ENCODE measurements at places on chromosomes 2 and 18.

DNA sequence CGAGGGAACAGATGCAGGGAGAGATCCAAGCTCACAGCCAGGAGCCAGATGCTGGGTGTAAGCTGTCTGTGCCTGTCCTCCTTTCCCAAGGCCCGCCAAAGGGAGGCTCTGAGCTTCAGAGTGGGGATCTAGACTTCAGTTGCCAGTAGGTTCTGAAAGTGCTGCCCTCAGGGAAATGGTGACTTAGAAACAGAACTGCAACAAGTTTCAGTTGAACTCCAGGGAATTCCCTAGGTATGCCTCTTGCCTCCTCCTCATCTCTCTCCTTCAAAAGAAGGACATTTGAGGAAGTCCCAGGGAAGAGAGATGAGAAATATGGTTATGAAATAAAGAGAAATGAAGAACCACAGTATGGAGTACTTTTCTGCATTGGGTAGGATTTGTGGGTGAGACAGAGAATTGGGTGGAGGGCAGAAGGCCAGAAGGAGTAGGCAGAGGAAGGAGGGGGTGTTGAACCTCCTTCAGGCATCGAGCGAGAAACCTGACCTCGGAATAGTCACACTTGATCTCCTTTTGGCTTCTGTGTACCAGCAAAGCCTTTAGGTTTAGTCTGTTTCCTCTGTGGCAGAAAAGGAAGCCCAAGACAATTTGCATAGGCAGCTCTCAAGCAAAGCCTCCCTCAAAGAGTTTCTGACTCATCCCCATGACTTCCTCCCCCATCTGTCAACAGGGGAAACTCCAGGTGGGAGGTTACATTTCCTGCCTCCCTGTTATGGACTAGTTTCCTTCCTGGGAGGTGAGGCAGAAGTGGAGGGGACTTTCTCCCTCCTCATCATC is 45.7 kb downstream of the QPCT start:
- peak; percentile 32 for DNase-seq

DNA sequence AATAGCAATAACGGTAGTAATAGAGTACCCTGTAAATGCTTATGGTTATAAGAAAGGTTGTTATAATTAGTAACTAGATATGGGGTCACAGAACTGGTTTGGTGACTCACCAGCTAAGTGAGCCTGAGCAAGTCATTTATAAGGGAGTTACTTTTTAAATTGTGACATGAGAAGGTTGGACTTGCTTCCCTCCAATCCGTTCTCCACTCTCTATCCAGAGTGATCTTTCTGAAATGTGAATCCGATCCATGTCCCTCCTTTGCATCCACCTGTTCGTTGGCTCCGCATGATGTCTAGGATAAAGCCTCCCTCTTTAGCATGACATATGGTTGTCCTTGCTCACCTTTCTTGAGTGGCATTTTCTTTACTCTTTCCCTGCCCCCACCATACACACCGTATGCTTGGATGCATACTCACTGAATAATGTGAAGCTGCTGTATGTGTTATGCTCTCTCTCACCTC is 83.1 kb downstream of the CDC42EP3 start:
- DNase-seq, result no peak

DNA sequence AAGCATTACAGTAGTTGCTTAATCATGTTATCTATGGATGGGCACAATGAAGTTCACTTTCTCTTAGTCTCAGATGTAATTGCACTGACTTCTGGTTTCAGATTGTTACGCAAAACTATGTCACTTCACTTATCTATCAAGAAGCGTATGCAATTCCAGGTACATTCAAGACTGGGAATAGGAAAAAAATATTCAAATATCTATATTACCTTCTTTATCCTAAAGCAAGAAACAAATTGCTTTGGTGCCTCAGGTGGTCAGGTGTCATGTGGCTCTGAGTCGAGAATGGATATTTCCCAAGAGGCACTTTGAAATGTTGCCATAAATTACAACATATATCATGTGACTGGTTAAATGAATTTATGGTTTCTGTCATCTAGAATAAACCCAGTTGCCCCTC is 318.6 kb downstream of the SS18 start:
- DNase-seq, result no peak

DNA sequence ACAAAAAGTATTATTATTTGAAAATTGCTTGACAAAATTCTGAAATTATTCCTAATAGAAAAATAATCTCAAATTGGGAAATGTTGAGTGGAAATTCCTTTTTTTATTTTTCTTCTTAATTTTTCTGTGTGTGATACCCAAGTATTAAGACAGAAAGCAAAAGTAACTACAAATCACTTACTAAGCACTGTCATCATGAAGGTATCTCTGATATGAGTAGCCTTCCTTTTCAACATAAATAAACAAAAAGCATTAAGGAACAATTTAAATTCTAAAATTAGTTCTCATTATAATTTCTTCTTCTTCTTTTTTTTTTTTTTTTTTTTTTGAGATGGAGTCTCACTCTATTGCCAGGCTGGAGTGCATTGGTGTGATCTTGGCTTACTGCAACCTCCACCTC is 174.2 kb upstream of the RBMS1 start:
- DNase-seq, result no peak

- DNase-seq, result no peak
Measured at GRCh38 chr2:44974064-44974715, 32.7 kb downstream of the SIX3 start.

DNA sequence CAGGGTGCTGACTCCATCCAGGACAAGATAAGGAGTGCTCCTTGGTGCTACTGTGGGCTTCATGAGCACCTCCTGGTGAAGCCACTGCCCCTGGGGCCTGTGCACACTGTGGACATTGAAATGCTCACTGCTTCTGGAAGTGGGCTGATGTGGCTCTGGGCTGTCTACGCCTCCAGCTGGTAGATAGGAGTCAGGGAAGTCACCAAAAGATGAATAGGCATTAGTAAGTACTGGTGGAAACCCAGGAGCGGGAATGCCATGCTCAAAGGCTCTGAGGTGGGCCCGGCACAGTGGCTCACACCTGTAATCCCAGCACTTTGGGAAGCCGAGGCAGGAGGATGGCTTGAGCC is 79.2 kb upstream of the MSH2 start:
- DNase-seq, result no peak

- DNase-seq, result no peak
Measured at GRCh38 chr2:133344849-133345248, 223.4 kb downstream of the NCKAP5 start.

- DNase-seq, result no peak
Measured at GRCh38 chr2:24824966-24825882, 32.0 kb downstream of the CENPO start.

DNA sequence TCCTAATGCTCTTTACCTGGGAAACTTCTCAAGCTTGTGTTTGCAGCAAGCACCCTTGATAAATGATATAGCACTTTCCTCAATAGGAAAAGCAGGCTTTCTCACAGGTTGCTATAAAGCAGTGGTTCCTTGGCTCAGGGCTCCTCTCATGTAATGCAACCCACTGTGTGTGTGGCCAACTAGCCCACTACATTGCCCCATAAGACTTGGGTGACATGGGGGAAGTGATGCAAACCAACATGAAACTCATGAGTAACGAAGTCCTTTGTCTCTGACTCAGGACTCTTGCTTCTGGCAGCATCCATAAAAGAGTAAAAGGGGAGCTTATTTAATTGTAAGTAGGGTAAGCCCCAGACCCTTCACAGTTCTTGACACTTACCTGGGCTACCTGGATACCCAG is 106.9 kb downstream of the COL4A4 start:
- no peak for DNase-seq

DNA sequence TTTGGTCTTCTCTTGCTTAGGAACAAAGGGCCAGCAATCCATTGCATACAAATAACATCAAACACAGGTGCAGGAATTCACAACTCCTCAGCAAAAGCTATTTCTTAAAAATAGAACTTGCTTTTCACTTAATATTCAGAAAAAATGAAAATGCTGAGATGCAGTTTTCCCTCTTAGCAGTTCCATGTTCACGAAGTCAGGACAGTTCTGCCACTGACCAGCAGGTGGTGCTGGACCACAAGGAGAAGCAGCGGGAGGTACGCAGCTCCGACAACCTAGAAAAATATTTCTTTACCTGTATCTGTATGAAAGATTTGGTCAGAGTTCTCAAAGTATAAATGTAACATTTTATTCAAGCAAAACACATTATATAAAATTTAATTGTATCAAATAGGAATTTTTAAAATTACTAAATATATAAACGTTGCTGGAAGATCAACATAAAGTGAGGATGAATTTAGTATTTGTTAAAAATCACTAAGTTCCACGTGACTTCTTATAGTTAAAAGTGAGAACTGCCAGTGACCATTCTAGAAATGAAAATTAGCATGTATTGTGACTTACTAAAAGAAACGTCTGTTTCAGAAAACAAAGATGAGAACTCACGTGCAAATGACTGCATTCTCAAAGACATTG is 48.8 kb downstream of the ADNP2 start:
- peak; percentile 53 for DNase-seq

GRCh38 chr2:171004363-171004762 is 75.3 kb downstream of the GORASP2 start:
- DNase-seq, result no peak

- no peak for DNase-seq
Measured at GRCh38 chr18:21598726-21599584, 1.5 kb downstream of the ESCO1 start.

DNA sequence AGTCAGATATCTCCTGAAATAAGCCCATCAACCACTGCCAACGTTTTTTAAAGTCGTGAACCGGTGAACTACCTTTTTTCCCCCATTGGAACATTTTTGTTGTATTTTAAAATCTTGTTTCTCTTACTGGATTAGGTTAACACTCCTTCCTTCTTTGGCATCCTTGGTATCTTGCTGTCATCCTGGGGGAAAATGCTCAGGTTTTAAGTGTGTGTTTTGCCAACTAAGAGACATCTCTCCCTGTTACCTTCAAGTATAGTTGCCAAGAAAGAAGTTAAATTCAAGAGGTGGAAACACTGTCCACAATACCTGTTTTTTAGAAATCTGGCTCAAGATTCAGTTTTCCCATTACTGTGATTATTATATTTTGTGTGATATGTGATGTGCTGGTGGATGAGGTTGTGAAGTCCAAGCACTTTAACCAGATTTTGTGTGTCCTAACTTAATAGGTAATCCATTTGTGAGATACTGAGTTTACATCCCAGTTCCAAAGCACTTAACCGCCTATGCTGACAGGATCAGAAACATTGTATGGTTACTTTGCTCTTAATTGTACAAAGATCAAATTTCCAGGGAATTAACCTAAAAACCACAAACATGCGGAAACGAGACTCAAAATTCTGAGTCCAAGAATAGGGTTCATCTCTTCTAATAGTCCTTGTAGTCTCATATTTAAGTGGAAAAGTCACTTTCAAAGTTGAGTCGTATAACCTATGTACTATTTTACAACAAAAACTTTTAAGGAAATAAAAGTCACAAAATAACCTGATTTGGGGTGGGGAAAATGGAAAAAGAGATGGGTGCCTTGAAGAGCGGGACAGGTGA is 1.3 kb upstream of the SP3 start:
- DNase-seq, result no peak

- no peak for DNase-seq
Measured at GRCh38 chr2:37683921-37684780, 12.7 kb upstream of the CDC42EP3 start.

- no peak for DNase-seq
Measured at GRCh38 chr2:106307860-106308259, 113.8 kb upstream of the UXS1 start.

DNA sequence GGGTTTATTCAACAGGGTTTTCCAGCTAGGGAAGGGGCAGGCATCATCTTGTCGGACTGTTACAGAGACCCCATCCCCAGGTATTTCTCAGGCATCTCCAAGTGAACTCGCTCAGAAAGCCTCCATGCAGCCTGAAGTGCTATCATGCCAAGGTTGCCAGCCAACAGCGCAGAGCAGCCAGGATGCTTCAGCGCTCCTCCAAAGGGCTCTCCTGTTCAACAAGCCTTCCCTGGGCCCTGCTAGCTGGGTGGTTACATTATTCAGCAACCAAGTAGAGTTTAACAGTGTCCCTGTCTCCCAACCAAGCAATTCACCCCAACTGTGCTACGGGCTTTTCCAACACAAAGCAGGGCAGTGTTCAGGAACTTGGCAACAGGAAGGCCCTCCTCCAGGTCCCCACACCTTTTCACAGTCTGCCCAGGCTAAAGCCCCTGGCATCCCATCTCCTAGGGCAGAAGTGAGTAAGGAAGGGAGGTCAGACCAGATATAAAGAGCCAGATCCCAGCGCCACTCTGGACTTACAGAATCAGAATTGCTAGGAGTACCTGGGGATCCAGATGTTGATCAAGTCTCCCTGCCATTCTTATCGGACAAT is 52.9 kb downstream of the ZBTB7C start:
- no peak for DNase-seq

DNA sequence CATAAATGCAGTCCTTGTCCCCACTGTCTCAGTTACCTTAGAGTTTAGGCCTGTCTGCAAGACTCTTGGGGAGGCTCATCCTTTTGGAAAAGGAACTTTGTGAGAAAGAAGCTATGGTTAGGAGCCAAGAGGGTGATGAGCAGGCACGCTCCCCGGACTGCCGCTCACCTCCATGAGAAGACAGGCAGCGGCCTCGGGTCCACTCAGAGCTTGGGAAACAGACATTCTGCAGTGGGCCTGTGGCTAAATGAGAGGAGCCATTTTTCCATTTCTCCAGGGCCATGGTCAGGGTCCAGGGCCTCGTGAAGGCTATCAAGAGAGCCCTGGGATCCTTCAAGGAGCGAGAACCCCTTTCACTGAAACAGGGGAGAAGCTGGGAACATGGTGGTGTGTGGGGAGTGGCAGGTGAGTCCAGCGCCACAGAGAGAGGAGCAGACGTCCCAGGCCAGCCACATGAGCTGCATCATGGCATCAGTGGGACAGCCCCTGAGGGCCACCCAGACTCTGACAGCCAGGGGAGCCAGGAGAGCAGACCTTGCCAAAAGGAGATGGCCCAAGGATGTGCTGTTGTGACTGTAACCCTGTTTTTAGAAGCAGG is 4.0 kb upstream of the TEX51 start:
- DNase-seq, result no peak

DNA sequence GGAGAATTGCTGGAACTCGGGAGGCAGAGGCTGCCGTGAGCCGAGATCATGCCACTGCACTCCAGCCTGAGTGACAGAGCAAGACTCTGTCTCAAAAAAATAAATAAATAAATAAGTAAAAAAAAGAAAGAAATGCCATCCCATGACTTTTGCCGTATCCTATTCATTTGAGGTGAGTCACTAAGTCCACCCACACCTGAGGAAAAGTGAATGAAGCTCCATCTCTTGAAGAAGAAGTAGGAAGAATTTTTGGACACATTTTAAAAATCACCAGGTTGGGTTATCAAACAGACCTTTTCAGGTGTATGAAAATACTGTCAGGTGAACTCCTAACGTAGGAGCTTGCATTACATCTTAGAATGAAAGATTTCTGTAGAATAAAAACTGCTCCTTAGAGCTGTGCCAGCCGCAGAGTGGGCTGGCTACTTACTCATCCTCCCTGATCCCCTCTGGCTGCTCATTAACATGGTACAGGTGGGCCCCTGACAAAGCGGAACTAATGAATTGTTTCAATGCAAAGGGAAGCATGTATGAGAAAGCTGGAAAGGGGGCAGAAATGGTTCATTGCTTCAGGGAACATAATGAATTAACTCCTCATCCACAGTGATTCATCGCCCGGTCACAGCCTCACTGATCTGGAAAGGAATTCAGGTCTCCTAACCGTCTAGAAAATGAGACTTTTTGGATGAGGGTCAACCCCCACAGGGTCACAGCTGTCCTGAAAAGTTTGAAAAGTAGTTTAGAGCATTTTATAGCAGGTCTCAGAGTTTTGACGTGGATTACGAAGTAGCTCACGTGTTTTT is 191.4 kb downstream of the SPP2 start:
- DNase-seq, result no peak

All from activated T-helper 9 cell treated with anti-CD3 and anti-CD28 coated beads, Interleukin-2, amount 50 U/mL, for 16 hours (primary cell).